ENCODE measurements at places on chromosomes 2 and 18.

DNA sequence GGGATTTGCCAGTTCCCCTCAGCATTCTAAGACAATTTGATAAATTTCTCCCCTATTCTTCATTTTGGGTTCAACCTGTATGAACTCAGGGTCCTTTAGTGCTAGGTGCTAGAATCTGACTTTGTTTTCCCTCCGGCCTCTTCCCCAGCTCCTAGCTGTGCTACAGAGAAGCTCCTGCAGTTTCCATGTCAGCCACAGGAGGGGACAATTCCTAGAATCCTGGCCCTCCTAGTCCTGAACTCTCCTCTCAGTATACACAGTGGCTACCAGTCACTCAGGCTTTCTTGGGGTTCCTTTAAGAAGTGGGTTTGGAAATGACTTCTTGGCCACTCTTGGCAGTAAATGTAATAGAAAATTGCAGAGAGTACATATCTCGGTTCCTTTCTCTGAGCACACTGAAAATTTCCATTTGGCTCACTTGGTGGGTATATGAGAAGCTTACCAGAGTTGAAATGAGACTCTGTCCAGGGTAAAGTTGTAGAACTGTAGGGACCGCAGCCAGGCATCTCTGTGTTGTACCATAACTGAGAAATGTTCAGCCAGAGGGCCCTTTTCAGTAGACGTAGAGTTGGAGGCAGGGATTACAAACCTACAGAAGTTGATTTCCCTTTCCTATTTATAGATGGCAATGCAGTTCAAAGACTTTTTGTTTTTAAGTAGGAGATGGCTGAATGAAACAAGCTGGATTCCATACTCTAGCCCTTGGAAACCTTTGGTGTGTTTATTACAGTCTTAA lies 5.0 kb upstream of the CHST10 start:
- no peak for DNase-seq

- DNase-seq = no peak
Observed at GRCh38 chr2:96111823-96112500, 4.4 kb downstream of the ADRA2B start.

GRCh38 chr18:71998547-71999097 lies 545.5 kb downstream of the CBLN2 start:
- no peak for DNase-seq

GRCh38 chr18:61643884-61644647 lies 248.7 kb downstream of the RNF152 start:
- no peak for DNase-seq

DNA sequence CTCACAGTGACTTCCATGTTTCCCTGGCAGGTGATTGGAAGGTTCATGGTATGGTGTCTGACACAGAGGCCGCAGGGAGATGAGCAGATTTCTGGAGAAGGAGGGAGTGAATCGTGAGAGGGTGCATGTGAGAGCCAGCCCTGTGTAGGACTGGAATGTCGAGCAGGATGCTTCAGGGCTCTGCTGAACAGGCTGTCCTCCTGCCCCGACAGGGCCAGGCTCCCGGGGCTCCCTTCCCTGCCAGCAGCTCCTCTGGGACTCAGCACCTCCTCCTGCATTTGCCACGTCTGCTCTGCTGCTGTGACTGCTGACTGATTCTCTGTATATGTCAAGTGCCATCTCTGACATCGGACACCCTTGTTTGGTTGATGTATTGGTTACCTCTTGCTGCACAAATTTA lies 38.5 kb upstream of the INHBB start:
- DNase-seq = no peak

All from NCI-H2081 (cell line).